Endothelial cell (in vitro differentiated cells): ENCODE measurements at places on chromosomes 12 and 14. TPM values are rescaled to one million over a fixed set of nuclear protein-coding genes. Genes with fewer than 3 reads are reported as not detected.

DNA sequence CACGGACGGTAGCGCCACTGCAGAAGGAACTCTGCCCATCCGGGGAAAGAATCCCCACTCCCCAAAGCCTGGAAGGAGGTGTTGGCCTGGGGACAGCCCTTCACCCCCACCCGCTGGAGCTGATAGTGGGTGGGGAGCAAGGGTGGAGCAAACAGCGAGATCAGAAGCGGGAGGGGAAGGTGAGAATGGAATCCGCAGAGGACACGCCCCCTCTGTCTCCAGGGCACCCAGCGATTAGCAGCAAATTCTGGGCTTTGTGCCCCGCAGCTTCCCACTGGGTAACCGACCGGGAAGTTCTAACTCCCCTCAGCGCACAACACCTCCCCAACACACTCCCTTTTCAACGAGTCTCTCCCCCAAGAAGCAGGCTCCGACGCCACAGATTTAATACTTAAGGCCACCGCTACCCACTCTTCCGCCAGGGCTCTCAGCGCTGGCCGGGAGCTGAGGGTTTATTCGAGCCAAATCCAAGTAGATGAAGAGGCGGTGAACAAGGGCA lies 1.4 kb downstream of the SLC25A29 start:
- no peak for DNase-seq

ZNF891 gene
- 2.0 TPM for total RNA-seq

GRCh38 chr14:51657762-51658161 lies 6.1 kb downstream of the FRMD6 start:
- DNase-seq: no peak

GRCh38 chr12:27535318-27535717 lies 11.3 kb downstream of the PPFIBP1 start:
- DNase-seq: no peak

COQ10A gene
- total RNA-seq: 20.3 TPM

DNA sequence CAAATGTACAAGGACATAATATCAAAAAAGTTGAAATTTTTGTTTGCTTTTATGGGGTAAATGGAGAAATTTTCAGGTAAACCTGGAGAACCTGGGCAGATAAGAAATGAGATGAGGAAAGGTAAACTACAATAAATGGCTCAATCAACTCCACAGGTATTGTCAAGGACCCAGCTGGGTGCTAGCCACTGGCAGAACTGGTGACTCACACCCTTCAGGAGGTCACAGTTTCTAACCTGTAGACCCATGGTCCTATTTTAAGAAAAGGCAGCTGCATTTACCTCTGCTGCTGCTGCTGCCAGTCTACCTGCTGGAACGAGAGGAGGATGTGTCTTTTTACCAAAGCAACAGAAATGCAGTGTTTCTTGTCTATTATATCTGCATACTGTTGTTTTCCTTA lies 226.6 kb downstream of the ALG10B start:
- no peak for DNase-seq

- no peak for DNase-seq
Measured at GRCh38 chr14:49942090-49942489, 49.2 kb downstream of the ARF6 start.

DNA sequence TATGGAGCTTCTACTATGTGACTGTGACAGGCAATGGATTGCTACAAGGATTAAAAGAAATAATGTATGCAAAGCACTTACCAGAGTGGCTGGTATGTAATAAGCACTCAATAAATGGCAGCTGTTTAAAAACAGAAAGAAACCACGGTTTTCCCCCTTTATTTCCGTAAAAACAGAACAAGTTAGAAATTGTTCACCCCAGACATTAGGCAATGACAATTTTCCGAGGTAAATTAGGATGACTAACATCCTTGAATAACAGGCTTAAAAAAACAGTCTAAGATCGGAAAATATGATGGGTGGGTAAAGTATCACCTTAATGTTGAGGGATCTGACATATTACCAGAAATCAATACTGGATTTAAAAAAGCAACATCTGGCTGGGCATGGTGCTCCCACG lies 20.9 kb upstream of the CNIH1 start:
- no peak for DNase-seq
